ENCODE measurements at places on chromosomes 7 and 10.

DNA sequence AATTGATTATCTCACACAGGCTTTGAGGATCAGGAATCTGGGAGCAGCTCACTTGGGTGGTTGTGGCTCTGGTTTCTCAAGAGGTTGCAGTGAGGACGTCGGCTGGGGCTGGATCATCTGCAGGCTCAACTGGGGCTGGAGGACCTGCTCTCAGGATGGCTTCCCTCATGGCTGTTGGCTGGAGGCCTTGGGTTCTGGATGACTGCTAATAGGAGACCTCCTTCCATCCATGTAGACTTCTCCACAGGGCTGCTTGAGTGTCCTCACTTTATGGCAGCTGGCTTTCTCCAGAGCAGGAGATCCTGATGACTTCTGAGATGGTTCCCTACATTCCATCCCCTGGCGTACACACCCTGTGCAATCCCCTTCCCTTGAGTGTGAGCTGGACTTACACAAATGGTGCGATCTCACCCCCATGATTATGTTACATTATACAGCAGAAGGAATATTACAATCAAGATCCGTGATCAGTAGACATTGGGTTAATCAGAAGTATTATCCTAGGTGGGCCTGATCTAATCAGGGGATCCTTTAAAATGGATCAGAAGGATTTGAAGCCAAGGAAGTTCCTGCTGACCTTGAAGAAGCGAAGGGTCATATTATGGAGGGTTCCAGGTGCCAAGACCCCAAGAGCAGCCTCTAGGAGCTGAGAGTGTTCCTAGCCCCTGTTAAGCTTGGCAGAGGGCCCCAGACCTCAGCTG is 122.2 kb downstream of the CXCL12 start:
- no peak for DNase-seq

- DNase-seq, result no peak
Measured at GRCh38 chr7:76359978-76360638, 1.3 kb upstream of the YWHAG start.

DNA sequence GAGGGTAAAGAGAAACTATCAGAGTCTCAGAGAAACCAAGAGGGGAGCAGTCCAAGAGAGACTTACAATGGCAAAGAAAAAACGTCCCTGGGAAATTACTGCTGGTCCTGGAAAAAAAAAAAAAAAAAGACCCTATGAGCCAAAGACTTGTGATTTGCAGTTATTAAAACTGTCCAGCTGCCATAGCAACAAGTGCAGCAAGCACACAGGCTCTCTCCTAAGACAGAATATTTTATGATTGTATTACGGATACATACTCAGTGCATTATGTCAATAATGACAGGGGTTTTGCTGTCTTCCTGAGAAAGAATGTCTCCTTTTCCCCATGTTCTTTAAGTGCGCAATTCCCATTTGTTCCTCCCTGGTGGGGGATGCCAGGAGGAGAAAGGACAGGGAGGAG is 178.5 kb downstream of the GPAM start:
- no peak for DNase-seq

DNA sequence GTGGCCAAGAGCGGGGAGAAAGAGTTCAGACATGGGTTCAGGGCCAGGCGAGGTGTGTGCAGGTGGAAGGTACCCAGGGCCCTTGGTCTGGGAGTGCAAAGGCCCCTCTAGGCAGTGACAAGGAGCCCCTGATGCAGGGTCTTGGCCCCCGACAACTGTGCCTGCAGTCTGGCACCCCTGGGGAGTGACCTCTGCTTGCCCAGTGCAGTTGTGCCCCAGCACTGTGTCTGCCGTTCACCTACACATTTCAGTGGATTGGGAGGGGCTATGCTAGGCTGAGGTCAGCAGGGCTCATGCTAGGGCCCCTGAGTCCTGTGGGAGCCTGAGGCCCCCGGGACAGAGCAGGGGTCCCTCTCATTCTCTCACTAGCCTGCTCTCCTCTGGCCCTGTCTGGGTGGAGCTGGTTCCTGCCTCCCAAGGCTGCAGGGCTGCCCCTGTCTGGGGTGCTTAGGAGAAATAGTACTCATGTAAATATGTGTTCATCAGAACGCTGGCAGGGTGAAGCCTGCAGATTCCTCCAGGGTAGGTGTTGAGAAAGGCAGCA is 550.4 kb downstream of the TCERG1L start:
- DNase-seq, result no peak

- DNase-seq, result no peak
Measured at GRCh38 chr10:125828311-125828710, 5.0 kb downstream of the BCCIP start.

- DNase-seq, result no peak
Measured at GRCh38 chr10:69468751-69469089, 17.5 kb downstream of the TSPAN15 start.

DNA sequence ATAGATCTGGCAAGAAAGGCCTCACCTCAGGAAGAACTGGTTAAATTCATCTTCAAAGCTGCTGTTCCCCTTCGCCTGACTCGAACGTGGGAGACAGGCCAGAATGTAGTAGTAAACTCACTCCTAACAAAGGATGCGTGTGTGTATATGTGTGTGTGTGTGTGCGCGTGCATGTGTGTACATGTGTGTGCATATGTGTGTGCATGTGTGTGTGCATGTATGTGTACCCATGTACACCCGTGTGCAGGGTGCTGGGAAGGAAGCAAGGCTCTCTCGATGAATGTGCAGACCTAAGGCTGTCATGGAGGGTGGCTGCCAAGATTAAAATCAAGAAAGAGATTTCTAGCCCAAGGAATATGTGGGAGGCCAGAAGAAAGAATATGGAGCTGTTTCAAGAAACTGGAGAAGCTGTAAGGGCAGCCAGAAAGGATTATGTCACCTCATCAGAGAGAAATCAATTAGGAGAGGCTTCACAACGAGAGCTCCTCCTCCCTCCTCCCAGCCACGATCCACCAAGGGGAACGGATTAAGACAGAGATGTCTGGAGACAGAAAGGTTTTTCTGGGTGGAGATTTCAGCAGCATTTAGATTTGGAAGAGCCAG is 34.0 kb upstream of the LBX1 start:
- DNase-seq, result no peak

DNA sequence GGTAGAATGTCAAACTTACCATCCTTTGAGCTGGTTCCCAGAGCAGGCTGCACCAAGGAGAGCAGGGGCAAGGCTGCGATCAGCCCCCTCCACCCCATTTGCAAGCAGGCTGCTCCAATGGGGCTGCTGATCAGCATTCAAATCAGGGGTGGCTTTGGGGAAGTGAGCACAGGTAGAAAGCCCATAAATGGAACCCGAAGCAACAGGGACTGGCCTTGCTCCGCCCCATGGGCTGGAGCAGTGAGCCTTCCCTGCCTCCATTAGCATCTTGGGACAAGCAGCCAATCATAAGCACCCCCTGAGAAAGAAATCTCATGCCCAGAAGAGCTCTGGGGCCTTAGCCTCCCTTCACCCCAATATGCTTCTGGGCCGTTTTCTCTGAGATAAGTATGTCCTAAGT is 4.0 kb upstream of the PKD1L1 start:
- DNase-seq, result no peak

GRCh38 chr7:70076325-70076724 is 478.1 kb downstream of the AUTS2 start:
- no peak for DNase-seq

DNA sequence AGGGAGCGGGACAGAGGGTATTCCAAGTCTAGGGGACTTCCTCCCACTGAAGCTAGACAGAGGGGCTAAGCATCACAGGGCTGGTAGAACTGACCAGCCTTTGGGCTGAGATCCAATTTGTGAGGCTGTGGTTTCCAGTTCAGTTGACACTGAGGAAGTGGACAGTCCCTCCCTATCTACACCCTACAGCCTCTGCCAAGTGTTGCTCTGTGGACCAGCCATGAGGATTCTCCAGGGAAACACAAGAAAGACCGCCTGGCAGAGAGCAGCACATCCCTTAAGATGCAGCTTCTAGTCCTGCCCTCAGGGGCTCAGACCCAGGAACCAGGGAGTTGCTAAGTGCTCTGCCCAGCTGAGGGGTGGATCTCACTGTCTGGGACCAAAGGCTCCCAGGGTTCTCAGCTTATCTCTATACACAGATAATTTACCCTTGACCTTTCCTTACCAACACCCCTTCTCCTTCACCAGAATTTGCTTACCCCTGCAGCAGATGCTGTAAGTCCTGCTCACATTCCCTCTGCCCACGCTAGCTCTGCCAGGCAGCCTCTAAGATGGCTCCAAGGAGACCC is 252.0 kb downstream of the SKIDA1 start:
- DNase-seq, result no peak

GRCh38 chr10:13649844-13650520 is 63.2 kb downstream of the PRPF18 start:
- DNase-seq, result no peak

DNA sequence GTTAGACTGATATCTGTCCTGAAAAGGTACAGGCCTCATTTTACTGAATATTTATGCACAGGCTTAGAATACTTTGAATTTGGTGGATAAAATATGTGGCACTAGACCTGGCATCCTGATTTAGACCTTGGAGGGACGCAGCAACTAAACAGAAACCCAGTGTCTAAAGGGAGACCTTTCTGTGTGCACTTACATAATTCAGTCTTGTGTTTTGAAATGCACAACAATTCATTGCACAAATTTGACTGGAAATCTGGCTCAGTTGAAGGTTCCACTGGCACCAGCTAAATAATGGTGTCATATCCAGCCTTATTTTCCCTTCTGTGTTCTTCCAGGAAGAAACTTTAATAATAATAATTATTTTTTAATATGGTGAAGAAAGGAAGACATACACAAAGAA is 142.1 kb downstream of the SND1 start:
- no peak for DNase-seq

- no peak for DNase-seq
Measured at GRCh38 chr7:116717137-116717536, 45.1 kb downstream of the MET start.

DNA sequence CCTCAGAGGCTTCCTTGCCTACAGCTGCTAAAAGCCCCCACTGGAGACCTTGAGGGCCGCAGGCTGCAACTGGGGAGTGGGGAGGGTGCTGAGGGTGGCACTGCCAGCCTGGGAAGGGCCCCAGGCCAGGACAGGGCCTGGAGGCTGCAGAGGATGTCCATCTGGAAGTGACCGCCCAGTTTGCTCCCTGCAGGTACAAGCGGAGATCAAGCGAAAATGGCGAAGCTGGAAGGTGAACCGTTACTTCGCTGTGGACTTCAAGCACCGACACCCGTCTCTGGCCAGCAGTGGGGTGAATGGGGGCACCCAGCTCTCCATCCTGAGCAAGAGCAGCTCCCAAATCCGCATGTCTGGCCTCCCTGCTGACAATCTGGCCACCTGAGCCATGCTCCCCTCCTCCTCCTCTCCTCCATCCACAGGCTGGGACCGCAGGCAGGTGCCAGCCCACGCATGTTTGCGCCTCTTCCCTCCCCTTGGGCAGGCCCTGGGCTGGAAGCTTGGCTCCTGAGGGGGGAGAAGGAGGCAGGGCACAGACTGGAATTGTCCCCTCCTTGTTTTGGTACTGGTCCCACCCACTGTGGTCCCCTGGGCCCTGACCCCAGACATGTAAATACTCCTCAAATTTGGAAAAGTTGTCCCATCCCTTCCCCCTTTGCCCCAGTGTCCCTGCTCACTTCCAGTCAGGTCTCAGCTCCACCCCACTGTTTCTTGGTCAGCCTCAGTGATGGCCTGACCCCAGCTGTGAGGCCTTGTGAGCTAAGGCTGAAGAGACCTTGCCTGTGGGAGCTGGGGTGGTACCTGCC is 54.4 kb downstream of the ADCYAP1R1 start:
- no peak for DNase-seq

- no peak for DNase-seq
Measured at GRCh38 chr7:150736864-150737263, 354 bp upstream of the GIMAP5 start.

DNA sequence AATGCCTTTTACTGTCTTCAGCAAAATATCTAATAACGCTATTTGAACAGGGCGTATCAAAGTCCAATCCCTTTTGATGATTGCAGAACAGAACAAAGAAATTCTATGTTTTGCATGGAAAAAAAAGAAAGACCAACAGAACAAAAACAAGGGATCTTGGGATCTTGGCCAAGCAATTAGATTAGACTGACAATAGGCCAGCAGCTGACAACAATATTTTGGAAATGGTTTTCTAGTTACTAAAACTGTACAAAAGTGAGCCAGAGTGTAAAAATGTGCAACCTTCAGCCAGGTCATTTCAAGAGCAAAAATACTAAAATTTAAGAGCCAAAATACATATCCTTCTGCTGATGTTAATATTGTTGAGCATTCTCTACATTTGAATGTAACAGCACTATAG is 716.5 kb upstream of the KCND2 start:
- DNase-seq, result no peak

DNA sequence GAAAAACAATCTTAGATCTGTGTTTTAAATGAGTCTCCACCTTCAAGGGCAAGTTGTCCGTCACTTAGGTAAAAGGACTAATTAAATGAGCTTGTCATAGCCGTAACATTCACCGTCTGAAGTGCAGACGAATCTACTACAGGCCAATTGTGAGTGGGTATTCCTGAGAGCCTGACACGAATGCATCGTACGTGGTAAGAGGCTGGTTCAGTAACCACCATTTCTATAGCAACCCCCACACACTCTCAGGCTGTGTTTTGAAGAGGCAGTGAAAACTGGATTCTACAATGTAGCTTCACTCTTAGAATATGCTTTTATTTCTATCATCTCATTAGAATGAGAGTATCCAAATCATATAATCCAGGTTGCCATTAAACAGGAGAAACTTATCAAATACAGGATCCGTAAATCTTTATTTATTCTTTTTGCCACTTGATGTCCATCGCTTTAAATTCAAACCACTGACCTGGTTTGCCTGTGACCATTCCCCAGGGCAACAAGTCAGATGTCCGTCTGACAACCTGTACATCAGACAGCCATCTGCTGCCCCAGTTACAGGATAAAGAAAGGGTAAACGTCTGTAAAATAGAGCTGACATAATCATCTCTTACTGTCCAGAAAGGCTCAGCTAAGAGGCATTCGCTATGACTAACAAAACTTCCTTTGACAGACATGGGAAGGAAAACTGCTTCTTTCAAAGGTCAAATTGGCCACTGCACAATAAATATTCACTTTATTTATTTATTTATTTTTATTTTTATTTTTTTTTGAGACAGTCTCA is 70.3 kb upstream of the NMT2 start:
- DNase-seq, result no peak

DNA sequence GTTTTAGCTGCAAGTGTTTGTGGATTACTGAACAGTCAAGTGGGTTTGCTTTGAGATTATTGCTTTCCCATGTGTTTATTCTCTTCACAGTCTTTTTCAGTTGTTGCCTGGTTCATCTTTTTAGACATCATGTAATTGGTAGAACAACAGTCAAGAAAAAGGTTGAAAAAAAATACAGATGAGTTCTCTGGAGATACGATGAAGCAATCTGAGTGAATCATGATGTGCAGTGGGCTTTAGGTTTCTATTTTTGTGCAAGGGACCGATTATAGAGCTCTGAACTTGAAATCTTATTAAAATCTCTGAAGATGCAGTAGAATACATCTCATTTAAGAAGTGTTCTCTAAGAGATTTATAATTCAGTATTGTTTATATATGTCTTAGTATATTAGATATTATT is 145.7 kb downstream of the SDK1 start:
- DNase-seq, result no peak

DNA sequence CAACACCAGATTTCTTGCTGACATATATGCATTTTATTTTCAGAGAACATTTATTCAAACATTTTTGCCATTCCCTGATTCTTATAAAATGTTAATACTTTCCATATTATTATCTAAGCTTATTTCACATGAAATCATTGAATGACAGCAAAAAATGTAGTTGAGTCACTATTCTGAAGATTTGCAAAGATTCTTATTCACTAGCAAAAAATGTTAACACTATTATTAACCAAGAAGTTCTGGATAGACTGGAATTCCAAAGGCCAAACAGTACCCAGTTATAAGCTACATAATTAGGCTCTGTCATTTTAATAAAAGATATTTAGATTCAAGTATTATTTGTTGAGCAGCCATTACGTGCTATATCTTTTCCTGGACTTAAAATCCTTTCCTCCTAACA is 4.3 kb downstream of the GSTO2 start:
- DNase-seq, result no peak
